ENCODE measurements at places on chromosomes 12 and 14. TPM values are rescaled to one million over a fixed set of nuclear protein-coding genes. Genes with fewer than 3 reads are reported as not detected.

KRT7 gene
- not detected for total RNA-seq

RNF212B gene
- not detected for total RNA-seq

DNA sequence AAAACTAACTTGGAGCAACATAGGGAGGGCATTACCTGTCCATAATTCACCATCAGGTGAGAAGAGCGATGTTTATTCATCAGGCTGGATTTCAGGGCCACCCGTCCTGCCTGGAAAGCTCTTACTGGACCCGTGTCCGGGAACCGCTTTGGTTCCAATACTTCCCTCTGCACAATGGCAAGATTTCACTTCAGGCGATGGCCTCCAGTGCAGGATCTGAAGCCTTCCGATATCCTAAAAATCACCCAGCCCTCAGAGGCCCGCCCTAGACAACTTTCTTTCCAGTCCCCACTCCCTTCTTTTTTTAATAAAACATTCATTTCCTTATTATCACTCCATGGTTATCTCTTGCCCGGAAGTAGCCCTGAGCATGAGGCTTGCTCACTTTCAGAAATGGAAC, 92.5 kb downstream of the BCL11B start:
- DNase-seq: no peak

PDE3A gene
- total RNA-seq: 161 TPM

- DNase-seq: no peak
Measured at GRCh38 chr14:71585361-71585760, 346.9 kb upstream of the RGS6 start.

LEMD3 gene
- total RNA-seq: 13.5 TPM

DNA sequence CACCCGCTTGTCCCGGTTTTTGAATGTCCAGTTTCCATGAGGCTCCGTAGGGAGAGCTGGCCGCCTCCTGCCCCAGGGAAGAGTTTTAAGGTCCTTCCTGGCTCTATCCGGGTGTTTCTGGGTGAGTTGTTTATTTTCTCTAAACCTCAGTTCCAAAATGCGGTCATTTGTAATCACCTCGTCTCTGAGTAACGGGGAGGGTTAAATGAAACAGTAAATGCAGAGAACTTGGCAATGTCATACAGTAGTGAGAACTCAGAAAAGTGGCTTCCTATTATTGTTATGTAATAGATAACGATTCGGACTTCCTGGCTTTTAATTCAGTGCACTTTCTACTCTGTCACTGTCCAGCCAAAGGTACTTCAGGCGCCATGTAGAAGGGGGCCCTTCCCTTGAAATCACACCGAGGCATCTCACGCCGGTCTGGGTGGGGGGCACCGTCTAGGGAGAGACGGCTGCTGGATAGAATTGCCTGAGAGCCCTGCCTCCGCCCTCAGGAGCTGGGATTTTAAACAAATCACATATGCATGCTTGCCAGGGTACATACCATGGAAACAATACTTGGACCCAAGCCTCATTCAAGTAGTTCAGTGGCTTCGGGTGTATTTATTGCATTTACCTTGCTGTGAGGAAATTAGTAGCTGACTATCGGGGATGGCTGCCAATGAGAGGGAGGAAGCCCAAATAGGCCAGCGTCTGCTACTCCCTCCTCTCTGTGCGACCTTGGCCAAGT, 26.4 kb downstream of the NOS1 start:
- no peak for DNase-seq

- DNase-seq: no peak
Measured at GRCh38 chr12:88516811-88517210, 63.5 kb downstream of the KITLG start.

DNA sequence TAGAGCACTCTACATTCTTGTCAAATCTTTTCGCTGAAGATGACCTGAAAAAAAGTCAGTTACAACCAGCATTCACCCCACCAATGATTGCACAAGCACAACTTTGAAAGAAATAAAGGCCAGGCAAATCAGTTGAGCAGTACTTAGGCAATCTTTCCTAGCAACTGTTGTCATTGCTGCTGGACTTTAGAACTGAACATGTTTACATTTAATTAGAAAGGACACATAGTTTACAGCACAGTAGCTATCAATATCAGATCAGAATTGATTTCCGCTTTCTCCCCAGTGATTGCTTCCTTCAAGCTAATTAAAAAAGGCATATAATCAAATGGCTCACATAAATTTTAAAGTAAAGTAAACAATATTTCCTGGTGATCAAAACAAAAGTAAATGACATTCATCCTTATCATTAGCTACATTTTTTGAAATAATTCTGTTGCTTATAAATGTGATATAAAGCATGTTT, 128.4 kb downstream of the FOXA1 start:
- no peak for DNase-seq

ARHGEF40 gene
- 21.3 TPM for total RNA-seq

ABHD12B gene
- total RNA-seq: not detected

- no peak for DNase-seq
Measured at GRCh38 chr14:67357186-67357968, 2.2 kb downstream of the ATP6V1D start.

MLXIP gene
- 16.7 TPM for total RNA-seq

EML1 gene
- 33.3 TPM for total RNA-seq

DNA sequence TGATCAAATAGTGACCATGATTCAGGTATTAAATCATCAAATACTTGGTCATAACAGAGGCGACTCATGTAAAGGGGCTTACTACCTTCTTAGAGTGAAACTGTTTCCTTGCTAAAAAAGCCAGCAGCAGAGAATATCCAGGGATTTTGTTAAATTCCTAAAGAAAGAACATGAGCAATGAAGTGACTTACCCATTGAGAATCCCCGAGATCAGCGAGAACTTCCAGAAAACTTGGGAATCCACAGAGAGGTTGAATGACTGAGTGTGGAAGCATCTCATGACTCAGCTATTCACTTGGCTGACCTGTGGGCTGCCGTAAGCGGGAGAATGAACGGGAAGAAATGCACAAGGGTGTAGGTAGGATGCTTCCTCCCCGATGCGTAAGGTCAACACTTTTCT, 85.3 kb upstream of the KCNA1 start:
- DNase-seq: no peak

C12orf54 gene
- total RNA-seq: not detected

- DNase-seq: no peak
Measured at GRCh38 chr14:74577948-74578275, 34.1 kb downstream of the LTBP2 start.

GRCh38 chr14:55571125-55571889, 8.7 kb upstream of the KTN1 start:
- no peak for DNase-seq

DNA sequence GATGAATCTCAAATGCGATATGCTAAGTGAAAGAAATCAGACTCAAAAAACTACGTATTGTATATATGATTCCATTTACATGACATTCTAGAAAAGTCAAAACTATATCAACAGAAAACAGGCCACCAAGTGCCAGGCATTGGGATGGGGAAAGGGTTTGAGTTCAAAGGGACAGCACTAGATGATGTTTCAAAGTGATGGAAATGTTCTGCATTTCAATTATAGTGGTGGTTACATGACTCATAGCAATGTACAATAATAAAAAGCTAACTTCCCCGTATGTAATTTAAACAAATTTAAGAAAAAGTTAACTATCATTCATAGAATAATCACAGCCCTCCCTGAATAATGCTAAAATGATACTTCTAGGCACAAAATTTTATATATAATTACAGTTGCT, 13.5 kb downstream of the HECTD1 start:
- DNase-seq: no peak

ANKLE2 gene
- 21.2 TPM for total RNA-seq

- no peak for DNase-seq
Measured at GRCh38 chr14:52776816-52777215, 14.6 kb downstream of the GNPNAT1 start.

- no peak for DNase-seq
Measured at GRCh38 chr14:30553311-30553989, 5.5 kb upstream of the G2E3 start.

- DNase-seq: no peak
Measured at GRCh38 chr14:103735022-103735421, 19.4 kb downstream of the ZFYVE21 start.

ZC3H14 gene
- 44.1 TPM for total RNA-seq

DNA sequence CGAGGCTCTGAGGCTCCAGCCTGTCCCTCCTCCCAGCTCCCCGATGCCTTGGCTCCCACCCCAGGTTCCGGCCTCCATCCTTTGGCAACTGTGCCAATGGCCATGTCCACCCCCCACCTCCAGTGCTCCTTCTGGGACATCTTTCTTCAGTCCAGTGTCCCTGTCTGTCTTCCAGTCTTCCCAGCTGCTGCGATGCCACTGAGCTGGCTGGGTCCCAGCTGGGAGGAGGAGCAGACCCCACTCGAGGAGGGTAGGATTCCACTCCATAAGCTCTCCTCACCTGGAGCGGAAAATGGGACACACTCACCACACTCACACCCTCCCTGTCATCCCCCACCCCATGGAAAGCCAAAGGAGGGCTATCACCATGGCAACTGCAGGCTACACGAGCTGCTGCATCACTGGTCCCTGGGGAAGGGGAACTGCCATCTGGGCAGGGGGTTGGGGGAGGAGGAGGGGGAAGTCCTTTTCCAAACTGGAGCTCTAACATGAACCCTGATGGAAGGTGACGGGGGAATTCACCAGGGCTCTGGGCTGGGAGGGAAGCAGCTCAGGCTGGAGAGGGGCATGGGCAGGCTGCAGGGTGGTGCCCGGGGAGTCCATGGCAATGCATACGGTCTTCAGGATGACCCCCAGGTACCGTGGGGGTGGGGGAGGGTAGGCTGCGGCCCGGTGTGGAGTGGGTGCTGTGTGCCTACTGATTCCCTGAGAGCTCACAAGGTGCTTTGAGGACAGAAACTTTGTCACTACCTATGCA, 94.3 kb downstream of the LRRC74A start:
- DNase-seq: peak; percentile 48

- no peak for DNase-seq
Measured at GRCh38 chr12:95506707-95507523, 33.0 kb downstream of the METAP2 start.

FBLN5 gene
- total RNA-seq: 62.5 TPM

DNA sequence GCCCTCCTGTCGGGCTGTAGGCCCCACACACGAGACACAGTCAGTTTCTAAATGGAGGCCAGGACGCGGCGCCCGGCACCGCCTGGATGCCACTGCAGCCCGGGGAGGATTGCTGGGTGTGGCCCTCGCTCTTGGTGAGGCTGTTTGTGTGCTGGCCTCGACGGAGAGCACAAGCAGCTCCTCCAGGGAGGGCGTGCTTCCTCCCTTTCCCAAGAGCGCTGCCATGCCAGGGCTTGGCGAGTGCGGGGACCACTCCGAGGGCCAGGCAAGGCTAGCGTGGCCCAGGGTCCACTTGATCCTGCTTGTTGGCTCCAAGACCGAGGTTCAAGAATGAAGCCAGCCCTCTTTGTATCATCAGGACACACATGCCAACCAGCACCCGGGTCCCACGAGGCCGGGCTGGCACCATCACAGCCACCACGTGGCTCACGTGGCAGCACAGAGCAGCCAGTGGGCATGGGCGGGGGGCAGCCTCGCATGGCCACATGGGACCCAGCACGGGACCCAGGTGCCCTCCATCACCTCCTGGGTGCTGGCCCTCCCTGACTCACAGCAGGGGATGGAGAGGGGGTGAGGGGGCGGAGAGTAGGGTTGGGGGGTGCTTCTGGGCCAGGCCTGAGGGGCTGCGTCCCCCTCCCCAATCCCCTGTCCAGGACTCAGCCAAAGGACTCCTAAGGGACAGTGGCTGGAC, 71.2 kb downstream of the NOC4L start:
- DNase-seq: no peak

FAM181A gene
- not detected for total RNA-seq

MAP1LC3B2 gene
- total RNA-seq: 2.9 TPM

GRCh38 chr14:97687944-97688630, 890.9 kb downstream of the VRK1 start:
- DNase-seq: no peak

GALNT6 gene
- total RNA-seq: 0.60 TPM

ERP27 gene
- total RNA-seq: 0.14 TPM

GRCh38 chr12:131963381-131963780, 13.6 kb downstream of the EP400 start:
- no peak for DNase-seq

DNA sequence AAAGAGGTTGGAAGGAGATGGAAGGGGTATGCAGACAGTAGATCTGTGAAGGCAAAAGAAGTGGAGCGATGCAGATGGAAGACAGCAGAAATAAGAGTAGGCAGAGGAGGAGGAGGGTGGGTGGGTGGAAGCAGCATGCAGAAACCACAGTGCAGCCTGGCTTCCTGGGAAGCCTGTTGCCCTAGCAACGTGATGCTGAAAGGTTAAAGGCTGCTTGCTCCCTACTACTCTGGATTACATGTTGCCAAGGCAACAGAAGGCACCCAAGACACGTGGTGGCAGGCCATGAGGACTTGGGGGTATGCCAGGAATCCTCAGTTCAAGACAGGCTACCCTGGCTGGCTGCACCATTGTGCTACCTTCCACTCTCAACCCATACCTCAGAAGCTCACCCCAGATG, 129.6 kb downstream of the GRIN2B start:
- no peak for DNase-seq

- DNase-seq: no peak
Measured at GRCh38 chr12:126676434-126676833, 1590.5 kb upstream of the TMEM132C start.

DNA sequence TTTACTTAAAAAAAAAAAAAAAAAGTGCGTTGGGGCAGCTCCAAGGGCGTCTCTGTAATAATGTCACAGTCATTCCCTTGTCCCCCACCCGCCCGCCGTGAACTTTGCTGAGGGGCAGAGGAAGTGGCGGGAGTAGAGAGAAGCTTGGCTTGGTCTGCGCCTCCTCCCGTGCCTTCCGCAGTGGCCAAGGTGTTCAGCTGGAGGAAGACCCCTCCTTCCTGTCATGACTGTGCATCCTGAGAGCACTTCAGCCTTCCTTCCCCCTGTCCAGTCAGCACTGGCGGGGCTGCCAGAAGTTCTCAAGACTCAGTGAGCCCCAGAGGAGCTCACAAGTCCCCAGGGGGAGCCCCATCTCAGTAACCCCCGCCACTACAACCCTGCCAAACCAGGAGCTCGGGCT, 32.2 kb downstream of the AACS start:
- no peak for DNase-seq

TMEM30B gene
- total RNA-seq: 0.22 TPM

- DNase-seq: no peak
Measured at GRCh38 chr12:75790219-75790618, 241.4 kb downstream of the PHLDA1 start.

DNA sequence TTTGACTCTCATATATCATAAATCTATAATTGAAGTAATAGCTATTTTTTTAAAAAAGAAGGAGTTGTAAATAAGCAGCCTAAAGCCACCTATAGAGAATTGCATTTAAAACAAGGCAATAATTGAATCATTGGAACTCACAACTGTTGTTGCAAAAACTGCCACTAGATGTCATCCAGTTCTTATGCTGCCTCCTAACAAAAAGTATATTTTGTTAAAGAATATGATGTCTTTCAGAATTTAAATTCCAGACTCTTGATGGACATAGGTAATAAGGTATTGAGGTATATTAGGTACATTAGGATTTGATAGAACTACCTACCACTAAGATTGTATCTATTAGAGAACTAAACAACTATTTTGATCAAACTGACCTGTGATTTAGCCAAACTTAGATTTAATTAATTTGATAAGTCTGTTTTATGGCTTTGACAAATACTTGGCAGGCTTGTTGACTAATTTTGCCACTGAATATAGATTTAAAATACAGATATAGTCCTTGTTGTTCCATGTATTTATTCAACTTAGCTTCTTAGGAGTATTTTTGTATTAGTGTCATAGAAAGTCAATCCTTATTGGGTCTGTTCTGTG, 401.4 kb downstream of the RPL10L start:
- DNase-seq: no peak

Measured in left ventricle myocardium inferior (tissue), 1 donor.